ENCODE measurements at places on chromosomes 6 and 20.

GRCh38 chr6:153117986-153118879 lies 12.8 kb downstream of the RGS17 start:
- no peak for DNase-seq

- no peak for DNase-seq
Observed at GRCh38 chr6:169157197-169158148, 96.2 kb downstream of the THBS2 start.

DNA sequence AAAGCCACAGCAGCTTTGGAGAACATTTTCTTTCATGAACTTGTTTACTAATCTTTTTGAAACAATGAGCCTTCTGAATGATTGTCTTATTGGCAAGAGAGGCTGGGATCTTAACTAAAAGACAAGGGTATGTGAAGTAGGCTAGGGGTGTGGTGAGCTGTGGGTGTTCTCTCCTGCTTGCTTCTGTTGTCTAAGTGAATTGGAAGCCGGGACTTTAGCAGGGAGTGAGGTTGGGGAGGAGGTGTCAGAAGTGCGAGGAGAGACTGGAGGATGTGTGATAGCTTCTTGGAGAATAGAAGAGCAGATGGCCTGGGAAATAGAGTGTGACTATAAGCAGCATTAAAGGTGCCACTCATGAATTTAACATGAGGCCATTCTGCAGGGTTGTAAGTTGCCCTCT lies 562.8 kb downstream of the UTRN start:
- no peak for DNase-seq

GRCh38 chr6:25220857-25221256 lies 58.3 kb upstream of the CARMIL1 start:
- DNase-seq, result no peak

- DNase-seq, result no peak
Observed at GRCh38 chr20:38591474-38592410, 9.9 kb upstream of the ARHGAP40 start.

- DNase-seq, result no peak
Observed at GRCh38 chr6:108407904-108408827, 113.3 kb downstream of the AFG1L start.

DNA sequence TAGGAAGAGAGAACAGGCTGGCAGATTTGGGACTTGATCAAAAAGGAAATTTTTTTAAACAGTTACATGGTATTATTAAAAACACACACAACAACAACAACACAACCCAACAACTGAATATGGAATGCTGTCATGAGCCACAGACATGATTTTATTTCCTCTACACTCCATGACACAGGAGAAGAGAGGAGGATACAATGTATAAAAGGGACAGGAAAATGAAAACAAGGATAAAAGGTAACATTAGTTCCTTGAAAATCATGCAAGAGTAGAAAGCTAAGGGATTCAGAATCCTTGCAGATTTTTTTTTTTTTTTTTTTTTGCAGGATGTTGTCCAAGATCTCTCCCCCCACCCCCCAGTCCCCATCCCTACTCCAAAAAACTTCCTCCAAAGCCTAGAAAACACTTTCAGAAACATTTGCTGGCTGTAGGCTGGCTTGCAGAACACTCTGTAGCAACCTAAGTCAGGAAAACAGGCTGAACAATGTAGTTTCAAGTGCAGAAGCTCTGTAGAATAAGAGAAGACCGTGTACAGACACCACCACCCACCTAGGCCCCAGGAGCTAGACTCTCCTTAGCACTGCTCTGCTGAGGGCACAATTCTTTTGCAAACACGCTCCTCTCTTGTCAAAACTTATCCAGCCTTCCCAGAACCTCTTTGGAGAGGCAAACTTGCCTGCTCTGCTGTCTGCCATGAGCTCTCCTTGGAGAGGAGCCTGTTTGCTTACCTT lies 845 bp downstream of the ZMYND8 start:
- DNase-seq, result peak; percentile 24

GRCh38 chr6:79404261-79404660 lies 133.0 kb downstream of the LCA5 start:
- DNase-seq, result no peak

- no peak for DNase-seq
Observed at GRCh38 chr20:44136579-44137265, 50.3 kb downstream of the JPH2 start.

- no peak for DNase-seq
Observed at GRCh38 chr6:163944897-163945296, 530.4 kb downstream of the QKI start.

DNA sequence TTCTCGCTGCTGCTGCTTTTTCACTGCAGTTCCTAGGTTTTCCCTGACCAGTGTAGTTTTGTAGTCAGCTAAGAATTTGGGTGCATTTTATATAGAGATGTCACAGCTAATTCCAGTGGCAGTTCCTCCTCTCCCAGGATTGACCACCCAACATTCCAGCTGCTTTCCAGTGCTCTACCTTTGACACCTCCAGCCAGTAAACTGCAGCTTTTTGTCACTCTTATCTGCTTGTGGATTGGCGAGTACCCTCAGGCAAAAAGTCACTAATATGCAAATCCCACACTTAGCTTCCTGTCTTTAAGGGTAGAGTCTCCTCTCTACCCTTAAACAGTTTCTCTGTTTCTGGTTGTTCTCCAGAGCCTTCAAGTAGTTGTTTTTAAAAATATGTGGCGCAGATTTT lies 146.9 kb upstream of the KCNG1 start:
- no peak for DNase-seq

DNA sequence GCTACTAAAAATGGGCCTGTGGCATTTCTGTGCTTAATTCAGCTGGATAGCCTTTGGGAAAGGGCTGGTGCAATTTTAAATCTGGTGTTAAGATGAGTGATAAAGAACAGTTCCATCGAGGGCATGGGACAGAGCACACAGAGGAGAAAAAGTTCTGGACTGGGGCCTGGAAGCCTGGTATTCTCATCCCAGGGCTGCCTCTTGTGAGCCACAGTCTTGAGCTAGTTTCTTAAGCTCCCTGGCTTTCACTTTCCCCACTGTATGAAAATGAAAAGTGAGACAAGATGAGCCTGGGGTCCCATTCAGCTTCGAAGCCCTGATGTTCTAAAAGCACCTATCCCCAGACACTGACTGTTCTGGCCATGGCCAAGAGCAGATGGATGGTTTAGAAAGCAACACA lies 14.3 kb upstream of the LAMA4 start:
- no peak for DNase-seq

GRCh38 chr6:34331371-34332050 lies 61.0 kb downstream of the NUDT3 start:
- DNase-seq, result no peak

DNA sequence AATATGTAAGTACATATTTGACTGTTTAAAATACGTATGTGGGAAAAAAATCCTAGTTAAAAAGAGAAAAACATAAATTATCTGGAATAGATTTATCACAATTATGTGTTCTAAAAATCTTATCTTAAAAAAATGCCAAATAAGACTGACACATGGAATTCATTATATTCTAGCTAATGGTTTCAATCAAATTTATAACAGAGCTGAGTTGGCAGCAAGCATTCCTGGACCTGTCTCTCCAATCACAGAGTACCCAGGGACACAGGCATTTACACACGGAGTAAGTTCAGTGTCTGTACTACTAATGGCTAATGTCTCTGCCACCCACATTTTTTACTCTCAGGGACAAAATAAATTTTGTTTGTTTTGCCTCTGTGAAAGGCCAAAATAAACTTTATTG lies 122.3 kb downstream of the RPS12 start:
- no peak for DNase-seq

GRCh38 chr6:53029761-53030160 lies 34.7 kb upstream of the GSTA4 start:
- DNase-seq, result no peak

GRCh38 chr6:165847407-165848085 lies 184.5 kb upstream of the PDE10A start:
- DNase-seq, result no peak

DNA sequence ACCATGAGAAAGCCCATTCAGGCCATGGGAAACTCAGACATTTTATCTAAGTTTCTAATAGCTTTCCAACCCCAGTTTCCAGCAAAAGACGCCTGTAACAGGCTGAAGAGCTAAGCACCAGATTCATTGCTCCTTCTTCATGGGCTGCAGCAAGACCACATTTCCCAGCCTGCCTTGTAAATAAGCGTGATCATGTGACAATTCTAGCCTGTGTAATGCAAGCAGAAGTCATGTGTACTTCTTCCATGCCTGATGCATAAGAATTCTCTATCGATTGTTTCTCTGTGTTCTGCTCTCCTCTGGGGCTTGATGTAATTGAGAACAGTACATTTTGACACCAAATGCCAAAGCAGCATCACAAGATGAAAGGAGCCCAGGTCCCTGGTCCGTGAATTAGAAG lies 6.8 kb downstream of the PCSK2 start:
- DNase-seq, result no peak

DNA sequence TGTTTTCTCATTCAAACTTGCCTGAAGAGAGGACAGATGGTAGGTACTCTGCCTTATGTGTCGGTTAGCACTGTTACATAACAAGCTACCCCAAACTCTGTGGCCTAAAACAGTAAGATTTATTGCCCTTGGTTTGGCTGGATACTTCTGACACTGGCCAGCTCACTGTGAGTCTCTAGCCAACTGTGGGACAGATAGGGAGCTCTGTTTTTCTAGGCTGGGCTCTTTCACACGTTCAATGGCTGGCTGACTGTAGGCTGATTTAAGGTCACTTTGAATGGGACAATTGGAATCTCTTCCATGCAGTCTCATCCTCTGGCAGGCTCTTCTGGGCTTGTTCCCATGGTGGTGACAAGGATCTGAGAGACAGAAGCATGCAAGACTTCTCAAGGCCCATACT lies 39.4 kb upstream of the JAG1 start:
- no peak for DNase-seq

- no peak for DNase-seq
Observed at GRCh38 chr20:58179083-58179431, 49.4 kb downstream of the ANKRD60 start.

- DNase-seq, result no peak
Observed at GRCh38 chr6:166655251-166655650, 28.2 kb upstream of the RPS6KA2 start.

GRCh38 chr20:61560361-61560853 lies 308.3 kb downstream of the CDH4 start:
- DNase-seq, result no peak

- DNase-seq, result no peak
Observed at GRCh38 chr20:6341491-6341890, 218.7 kb upstream of the FERMT1 start.

DNA sequence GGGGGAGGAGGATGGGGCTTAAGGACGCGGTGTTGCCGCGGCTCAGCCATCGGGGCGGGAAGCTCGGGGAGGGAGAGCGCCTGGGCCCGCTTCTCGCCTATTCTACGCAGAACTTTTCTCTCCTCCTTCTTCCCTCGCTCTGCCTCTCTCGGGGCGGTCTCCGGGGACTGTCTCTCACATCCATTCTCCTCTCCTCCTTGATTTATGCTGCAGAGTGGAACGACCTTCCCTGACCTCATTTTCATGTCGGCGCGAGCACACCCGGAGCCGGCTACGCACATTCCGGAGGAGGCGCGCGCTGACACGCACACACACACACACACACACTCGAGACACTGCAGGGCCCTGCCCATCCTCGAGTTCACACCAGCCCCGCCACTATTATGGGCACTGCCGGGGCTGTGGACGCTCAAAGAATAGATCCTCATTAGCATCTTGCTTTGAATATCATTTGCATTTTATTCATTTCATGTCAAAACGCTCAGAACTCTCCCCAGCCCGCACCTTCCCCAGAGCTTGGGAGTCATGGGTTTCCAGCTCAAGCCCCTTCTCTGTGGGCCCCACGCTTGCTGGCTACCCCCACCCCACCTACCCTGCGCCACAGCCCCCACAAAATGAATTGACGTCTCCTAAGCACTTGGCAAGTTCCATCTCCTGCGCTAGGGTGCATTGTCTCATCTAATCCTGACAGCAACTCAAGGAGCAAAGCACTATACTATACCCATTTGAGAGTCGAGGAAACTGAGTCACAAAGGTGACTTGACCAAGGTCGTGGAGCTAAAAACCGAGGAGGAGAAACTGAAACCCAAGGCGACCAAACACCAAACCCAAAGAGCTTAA lies 36.8 kb downstream of the NCR2 start:
- no peak for DNase-seq

Data from stimulated activated CD4-positive, alpha-beta T cell treated with anti-CD3 and anti-CD28 coated beads, Interleukin-2, amount 100 ng/mL, for 24 hours (primary cell).